Left cardiac atrium (tissue), 4 donors: ENCODE measurements at places on chromosomes 16 and 17.

GRCh38 chr16:77948835-77949234 is 73.5 kb upstream of the CLEC3A start:
- no peak for DNase-seq

- DNase-seq = no peak
These were observed 302.9 kb upstream of the MAF start for GRCh38 chr16:79903471-79903870.

GRCh38 chr17:73571511-73572130 is 72.6 kb downstream of the SDK2 start:
- DNase-seq = no peak

GRCh38 chr16:87033541-87034300 is 283.5 kb downstream of the C16orf95 start:
- DNase-seq = no peak

DNA sequence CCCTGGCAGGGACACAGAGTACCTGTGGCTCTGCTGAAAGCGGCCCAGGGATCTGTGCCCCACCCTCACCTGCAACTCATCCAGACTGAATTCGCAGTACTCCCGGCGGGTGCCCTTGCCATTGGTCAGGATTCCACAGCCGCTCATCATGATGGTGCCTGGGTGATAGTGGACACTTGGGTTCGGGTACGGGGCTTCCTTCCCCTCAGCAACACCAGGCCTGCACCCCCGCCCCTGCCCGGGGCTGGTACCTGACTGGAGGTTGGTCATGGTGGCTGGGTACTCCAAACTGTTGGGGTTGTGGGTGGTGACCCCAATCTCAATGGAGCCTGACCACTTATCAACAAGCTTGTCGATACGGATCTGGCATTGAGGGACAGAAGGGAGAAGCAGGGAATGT is 2.9 kb downstream of the NEURL4 start:
- no peak for DNase-seq

DNA sequence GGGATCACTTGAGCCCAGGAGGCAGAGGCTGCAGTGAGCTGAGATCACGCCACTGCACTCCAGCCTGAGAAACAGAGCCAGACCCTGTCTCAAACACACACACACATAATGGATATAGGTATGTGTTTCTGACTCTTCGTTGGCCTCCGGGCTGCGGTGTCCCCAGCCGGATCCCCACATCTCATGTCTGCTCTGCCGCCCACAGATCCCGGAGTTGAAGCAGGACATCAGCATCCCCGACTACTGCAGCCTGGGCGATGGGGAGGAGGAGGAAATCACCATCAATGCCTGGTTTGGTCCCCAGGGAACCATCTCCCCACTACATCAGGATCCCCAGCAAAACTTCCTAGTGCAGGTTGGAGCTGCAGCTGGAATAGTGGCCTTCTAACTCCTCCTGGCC is 15.4 kb downstream of the KDM8 start:
- no peak for DNase-seq
